ENCODE measurements at places on chromosomes 2 and 18.
A peak's percentile ranks its signal among the peaks of the same experiment; 100 is the strongest.

GRCh38 chr2:167249197-167249596, 360.9 kb downstream of the XIRP2 start:
- no peak for DNase-seq

- no peak for DNase-seq
These were observed 19.2 kb upstream of the TMEM177 start for GRCh38 chr2:119659601-119660342.

GRCh38 chr2:6139142-6139541, 447.0 kb downstream of the SOX11 start:
- no peak for DNase-seq

GRCh38 chr2:69560147-69560482, 83.4 kb downstream of the AAK1 start:
- no peak for DNase-seq

GRCh38 chr18:74692367-74693013, 94.8 kb downstream of the ZNF407 start:
- no peak for DNase-seq

- DNase-seq: no peak
These were observed 231.1 kb downstream of the RAD51AP2 start for GRCh38 chr2:17287183-17287582.

DNA sequence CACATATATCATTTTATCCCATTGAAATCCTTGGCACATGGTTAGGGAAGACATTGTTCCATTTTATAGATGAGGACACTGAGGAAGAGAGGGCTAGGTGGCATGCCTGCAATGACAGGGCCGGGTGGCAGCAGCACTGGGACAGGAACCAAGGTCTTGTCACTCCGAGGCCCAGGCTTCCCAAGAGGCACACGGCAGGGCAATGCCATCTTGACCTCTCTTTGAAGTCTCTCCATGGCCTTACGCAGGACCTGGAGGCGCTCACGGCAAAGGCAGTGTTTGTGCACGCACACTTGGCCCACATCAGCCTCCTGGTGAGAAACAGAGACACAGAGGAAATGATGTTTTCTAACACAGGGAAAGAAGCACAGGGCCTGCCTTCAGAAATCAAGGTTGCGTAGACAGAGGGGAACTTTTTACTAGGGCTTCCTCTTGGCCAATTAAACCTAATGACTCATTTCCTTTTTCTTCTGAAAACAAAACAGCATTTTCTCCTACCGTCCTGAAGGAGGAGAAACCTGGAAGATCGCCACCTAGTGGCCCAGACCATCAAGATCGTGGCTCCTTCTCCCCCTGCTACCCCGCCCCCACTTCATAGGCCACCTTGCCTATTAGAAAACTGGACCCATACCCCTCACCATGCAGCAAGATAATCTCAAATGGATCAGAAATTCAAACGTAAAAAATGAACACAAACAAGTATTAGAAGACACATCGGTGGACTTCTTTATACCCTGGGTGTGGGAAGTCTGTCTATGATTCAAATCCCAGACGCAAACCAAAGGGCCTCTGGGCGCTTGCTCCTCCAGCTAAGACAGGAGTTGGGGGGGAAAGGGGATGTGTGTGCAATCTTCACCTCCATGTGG, 74.6 kb upstream of the SP3 start:
- peak; percentile 78 for DNase-seq

DNA sequence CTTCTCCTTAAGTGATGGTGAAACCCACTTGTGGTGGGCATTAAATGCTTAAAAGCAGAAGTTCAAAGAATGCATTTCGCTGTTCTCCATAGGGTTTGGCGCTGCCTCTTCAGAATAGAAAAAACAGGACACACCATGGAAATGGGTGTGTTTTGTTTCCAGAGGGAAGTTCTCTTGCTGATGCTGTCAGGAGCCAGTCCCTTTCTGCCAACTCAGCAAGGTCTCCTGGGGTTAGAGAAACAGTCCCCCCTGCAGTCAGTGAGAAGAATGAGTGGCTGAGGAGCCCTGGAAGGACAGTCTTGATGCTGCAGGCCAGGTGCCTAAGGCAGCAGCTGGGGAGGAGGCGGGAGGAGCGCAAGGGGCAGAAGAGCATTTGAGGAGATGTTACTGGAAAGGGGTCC, 37.8 kb upstream of the ASAP2 start:
- DNase-seq: no peak

DNA sequence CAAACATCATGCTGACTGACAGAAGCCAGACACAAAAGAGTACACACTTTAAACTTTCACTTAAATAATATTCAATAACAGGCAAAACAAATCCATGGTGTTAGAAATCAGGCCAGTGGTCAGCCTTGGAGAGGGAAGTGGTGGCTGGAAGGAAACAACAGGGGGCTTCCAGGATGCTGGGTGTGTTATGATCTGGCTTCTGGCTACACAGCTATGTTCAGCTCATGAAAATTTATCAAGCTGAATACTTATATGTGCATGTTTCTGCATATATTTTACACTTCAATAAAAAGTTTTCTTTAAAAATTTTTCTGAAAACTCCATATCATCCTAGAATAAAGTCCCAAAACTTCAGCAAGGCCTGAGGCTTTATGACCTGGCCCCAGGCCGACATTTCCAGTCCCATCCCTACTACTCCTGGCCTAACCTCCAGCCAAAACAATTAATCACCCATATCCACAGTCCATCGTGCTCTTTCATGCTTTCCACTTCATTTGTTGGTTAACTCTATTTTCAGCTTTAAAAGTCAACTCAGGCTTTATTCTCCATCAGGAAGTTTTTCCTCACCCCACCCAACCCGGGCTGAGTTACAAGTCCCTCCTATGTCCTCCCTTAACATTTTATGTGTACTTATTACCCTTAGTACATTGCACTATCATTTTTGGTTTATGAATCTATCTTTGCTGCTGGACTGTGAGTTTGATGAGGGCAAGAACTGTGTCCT, 27.9 kb upstream of the SPTBN1 start:
- DNase-seq: no peak

GRCh38 chr2:42047488-42048298, at the start of gene PKDCC:
TSS of gene PKDCC (plus strand) at chr2:42048021. CDS start at chr2:42048200, 179 bp downstream.
- DNase-seq: no peak

GRCh38 chr18:7757175-7757574, 190.1 kb downstream of the PTPRM start:
- DNase-seq: no peak

DNA sequence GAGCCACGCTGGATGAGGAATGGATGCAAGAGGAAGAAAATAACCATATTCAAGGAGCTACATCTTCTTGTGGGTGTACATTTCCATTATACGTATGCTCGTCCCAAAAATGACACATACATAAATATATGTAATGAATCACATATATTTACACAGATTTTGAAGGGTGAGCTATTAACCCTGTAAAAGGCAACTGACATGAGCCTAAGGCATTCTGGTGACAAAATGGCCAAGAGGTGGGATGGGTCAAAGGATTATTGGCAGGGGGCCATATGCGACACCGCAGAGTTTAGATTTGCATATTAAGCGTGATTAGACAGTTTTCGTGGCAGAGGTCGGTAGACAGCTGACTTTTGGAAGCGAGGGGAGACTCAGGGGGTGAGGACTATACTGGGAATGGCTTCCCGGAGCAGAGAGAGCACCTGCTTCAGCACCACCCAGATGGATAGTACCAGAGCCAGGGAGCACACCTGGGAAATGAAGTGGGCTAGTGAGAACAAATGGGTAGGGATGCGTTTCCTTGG, 431 bp upstream of the CNRIP1 start:
- no peak for DNase-seq

GRCh38 chr2:23512778-23513177, 127.8 kb downstream of the KLHL29 start:
- DNase-seq: no peak

GRCh38 chr18:41887100-41887499, 67.9 kb upstream of the PIK3C3 start:
- no peak for DNase-seq

GRCh38 chr18:31407649-31408048, 31.1 kb downstream of the DSG4 start:
- no peak for DNase-seq

GRCh38 chr2:74414881-74415761, 6.3 kb downstream of the C2orf81 start:
- no peak for DNase-seq

DNA sequence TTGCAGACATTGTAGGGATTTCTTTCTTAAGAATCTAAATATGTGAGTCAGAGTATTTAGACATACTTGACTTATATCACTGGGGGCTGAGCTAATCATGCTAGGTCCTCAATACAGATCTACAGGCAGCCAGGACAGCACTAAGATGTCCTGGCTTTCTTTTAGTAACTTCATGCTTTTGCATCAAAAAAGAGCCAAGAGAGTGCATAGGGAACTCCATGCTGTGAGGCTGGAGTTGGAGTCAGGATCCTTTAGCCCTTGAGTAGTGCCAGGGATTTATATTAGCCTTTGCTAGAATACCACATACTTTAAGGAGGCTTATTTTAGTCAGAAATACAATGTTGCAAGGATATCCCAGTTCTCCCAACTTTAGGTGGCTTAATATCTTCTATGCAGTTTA, 289.7 kb downstream of the CCDC85A start:
- no peak for DNase-seq

GRCh38 chr2:232457121-232458011, 1.4 kb downstream of the ALPI start:
- DNase-seq: no peak

GRCh38 chr2:25303633-25304236, 38.0 kb downstream of the DNMT3A start:
- no peak for DNase-seq

- DNase-seq: no peak
These were observed 83.0 kb downstream of the NEB start for GRCh38 chr2:151651274-151651673.

DNA sequence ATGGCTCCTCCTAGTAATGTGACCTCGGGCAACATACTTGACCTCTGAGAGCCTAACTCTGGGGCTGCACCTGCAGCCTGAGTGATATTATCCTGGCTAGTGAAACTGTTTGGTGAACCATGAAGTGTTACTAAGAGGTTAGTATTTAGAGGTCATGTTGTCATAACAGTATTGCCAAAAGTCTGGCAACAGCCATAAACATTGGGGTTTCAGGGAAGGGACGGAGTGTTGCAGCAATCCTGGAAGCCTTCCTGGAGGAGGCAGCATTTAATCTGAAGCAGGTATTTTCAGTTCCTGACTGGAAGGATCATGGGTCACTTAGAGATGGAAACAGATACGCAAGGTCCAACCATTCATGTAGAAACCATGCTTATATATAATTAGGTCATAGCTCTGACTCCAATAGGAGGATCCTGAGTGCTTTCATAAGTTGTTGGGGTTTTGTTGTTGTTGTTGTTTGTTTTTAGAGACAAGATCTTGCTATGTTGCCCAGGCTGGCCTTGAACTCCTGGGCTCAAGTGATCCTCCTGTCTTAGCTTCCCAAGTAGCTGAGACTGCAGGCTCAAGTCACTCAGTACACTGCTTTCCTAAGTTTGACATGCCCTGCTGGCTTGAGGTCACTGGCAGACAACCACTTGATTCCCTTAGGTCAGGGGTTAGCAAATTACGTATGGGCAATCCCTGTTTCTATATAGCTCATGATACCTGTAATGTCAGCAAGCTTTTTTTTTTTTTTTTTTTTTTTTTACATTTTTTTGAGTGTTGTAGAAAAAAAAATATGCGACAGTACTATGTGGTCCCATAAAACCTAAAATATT, 21.5 kb downstream of the GPR39 start:
- no peak for DNase-seq

- DNase-seq: no peak
These were observed at the start of gene IGFBP5 for GRCh38 chr2:216695401-216695821. TSS of gene IGFBP5 (minus strand) at chr2:216695549. CDS start at chr2:216694775, 774 bp downstream.

- no peak for DNase-seq
These were observed 359.0 kb downstream of the TSN start for GRCh38 chr2:122114421-122114820.

GRCh38 chr2:224038049-224038829, 847 bp downstream of the SERPINE2 start:
- DNase-seq: no peak

DNA sequence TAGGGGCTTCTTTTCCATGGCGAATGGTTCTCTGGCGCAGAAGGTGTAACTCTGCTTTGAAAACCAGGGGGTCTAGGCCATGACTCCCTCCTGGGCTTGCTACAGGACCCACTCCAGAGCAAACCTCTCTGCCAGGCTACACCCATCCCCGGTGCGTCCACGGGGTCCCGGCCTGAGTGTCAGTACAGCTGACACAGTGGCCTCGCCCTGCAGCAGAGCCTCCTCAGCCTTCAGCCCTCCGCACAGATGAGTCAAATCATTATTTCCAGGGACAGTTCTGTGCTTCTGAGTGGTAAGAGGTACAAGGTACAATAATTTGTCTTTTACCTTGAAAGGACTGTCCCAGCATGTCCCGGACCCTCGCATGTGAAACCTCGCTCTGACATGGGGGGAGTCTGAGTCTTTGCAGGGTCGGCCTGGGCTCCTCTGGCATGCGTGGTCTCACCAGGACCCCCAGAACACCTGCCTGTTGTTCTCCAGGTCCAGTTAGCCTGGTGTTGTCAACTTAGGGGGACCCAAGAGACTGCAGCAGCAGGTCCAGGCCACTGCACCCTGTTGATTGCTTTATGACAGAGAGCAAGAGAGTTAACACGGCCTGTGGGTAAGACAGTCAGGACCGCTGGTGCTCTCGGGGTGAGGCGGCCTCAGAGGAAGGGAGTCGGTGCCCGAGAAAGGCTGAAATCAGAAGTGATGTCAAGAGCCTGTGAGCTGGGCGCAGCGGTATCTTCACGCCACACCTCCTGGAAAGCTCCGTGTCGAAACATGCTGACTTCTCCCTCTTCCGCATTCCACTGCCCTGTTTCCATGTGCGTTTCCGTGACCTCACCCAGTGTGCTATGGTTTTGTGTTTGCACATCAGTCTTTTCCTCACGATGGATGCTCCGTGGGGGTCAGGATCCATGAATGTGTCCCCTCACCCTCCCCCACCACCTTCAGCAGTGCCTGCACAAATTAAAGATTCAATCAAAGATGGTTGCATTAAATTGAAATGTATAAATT, 340.1 kb downstream of the EIPR1 start:
- no peak for DNase-seq

- no peak for DNase-seq
These were observed 1.8 kb upstream of the CXCR2 start for GRCh38 chr2:218123986-218124385.

DNA sequence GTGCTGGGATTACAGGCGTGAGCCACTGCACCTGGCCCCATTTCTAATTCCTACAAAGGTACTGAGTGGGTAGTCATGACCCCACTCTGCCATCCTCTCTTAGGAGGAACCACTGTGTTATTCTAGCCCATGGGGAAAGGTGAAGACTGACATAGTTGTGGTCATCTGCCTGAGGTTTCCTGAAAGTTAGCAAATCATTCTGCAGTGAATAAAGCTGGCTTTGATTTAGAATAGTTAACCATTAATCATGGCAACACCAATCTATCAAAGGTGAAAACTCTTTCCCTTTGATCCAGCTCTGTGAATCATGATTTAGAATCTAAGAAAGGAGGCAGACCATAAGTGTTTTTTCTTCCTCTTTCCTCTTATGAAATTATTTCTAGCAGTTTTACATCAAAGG, 50.8 kb downstream of the SUMO1 start:
- DNase-seq: no peak

DNA sequence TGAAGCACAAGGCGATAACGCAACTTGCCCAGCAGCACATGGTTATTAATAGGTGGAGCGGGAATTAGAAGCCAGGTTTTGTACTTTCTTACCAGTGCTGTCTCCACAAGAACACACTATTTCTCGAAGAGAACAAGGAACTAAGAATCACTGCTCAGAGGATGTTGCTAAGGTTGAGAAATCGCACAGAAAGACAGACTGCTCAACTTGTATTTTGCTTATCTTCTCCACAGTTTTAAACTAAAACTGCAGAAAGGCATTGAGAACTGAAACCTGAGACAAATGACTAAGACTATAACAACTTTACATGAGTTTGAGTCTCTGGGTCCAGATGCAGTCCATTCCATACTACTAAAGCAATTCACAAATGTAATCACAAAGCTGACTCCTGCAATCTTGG, 6.2 kb downstream of the PRKD3 start:
- no peak for DNase-seq

Data from epithelial cell of prostate (primary cell).